Activated CD4-positive, CD25-positive, alpha-beta regulatory T cell (primary cell): ENCODE measurements at places on chromosomes 2 and 18.

GRCh38 chr2:204722207-204722606 is 176.9 kb downstream of the PARD3B start:
- no peak for DNase-seq

DNA sequence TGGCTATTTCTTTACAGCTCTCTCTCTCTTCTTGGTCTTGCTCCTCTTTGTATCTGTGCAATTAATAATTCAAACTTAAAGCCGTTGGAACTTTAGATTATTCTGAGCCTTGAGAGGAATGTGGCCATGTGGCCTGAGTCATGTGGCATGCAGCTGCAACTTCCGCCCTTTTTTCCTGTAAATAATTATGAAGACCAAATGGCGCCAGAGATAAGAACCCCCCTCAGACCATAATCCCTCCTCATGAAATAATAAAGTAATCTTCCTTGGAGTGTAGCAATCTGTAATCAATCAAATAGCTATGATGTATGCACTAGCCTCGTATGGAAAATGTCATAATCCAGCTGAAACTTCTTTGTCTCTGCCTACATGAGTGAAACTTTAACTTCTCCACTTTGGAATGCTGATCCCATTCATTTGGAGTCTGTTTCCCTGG is 13.5 kb upstream of the TWSG1 start:
- no peak for DNase-seq

- no peak for DNase-seq
Observed at GRCh38 chr2:98086491-98087446, at the start of gene VWA3B. VWA3B (plus strand) TSS chr2:98087167; CDS start chr2:98093093, 5,926 bp downstream.

- DNase-seq: no peak
Observed at GRCh38 chr2:132780651-132781050, 110.6 kb upstream of the LYPD1 start.

GRCh38 chr2:37692711-37693110 is 21.3 kb upstream of the CDC42EP3 start:
- DNase-seq: no peak
